ENCODE measurements at places on chromosomes 12 and 14.

DNA sequence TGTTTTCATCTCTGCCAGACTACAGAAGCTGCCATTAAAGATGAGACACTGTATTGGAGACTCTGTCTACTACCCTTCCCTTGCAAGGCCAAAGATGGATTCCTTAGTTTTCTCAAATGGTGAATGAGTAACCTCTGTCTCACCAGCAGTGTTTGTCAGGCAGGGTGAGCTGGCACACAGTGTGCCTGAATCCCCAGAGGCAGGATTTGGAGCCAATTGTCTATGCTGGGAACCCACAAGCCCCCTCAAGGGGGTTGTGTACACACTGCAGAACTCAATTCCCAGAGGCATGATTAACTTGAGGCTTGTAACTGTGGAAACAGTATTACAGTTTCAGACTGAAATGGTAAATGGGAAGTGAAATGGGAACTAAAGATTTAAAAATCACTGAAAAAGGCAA, 136.8 kb upstream of the PTPRB start:
- DNase-seq = no peak

DNA sequence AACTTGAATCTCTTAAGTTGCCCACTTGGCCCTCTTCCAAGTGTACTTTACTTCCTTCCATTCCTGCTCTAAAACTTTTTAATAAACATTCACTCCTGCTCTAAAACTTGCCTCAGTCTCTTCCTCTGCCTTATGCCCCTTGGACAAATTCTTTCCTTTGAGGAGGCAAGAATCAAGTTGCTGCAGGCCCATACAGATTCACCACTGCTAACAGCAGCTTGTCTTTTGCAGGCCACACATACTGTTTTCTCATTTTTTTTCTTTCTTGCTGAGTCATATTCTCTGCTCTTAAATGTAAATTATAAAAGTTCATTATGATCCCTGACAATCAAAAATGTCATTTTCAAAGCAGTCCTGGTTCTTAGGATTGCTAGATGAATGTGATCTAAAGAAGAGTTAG, 1820.8 kb upstream of the FLRT2 start:
- DNase-seq = no peak

- DNase-seq = no peak
These were observed 8.7 kb upstream of the WDR89 start for GRCh38 chr14:63650256-63650952.

DNA sequence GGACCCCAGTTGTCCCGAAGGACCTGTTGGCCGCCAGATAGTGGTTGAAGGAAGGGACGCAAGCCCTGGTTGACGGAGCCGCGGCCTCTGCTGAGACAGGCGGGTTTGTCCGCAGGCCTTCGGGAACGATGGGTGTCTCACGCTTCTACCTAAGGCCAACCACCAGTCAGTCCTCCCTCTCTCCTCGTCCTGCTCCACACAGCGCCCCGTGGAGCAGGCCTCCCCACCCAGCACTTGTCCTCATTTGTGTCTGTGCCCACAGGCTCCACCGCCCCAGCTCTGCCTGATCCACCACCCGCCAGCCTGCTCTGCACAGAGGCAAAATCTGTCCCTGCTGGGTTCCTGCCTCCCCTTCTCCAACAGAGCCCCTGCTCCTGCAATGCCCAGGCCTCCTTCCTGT, 41.0 kb downstream of the RIMBP2 start:
- no peak for DNase-seq
